Dermis blood vessel endothelial cell (primary cell): ENCODE measurements at places on chromosomes 11 and 22. TPM values are rescaled to one million over a fixed set of nuclear protein-coding genes. Genes with fewer than 3 reads are reported as not detected.

Gene OPCML
- not detected in 2 replicates for total RNA-seq

GRCh38 chr11:60396382-60396781 lies at the start of gene MS4A14:
Gene MS4A14, plus strand, starts transcription at chr11:60396459. Its CDS starts 120 bp downstream, at chr11:60396579.
- no peak for DNase-seq

- DNase-seq, result peak; percentile 82
Measured at GRCh38 chr11:12411806-12412727, 34.7 kb downstream of the PARVA start.

- no peak for DNase-seq
Measured at GRCh38 chr11:134015556-134015955, 53.3 kb upstream of the JAM3 start.

GRCh38 chr11:8503910-8504364 lies 90.1 kb downstream of the STK33 start:
- DNase-seq, result no peak

DNA sequence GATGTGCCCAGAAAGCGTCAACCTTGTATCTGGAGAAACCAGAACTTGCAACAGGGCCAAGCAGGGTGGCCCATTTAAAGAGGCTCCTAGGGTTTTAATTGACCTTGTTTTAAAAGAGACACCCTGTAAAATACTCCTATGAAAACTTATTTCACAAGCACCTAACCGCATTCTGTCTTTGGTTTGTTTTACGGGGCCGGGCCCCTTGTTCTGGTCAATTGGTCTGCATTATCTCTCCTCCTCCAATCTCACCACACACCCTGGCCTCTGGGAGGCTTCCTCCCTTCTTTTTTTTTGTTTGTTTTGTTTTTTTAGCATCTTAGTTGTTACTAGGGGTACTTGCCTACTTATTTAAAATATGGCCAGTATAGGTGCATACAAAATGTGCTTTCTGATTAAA lies 4.7 kb downstream of the EHF start:
- no peak for DNase-seq
